HL-60 (cell line): ENCODE measurements at places on chromosomes 4 and X.

GRCh38 chr4:184979461-184980124 is 38.7 kb upstream of the HELT start:
- no peak for DNase-seq

DNA sequence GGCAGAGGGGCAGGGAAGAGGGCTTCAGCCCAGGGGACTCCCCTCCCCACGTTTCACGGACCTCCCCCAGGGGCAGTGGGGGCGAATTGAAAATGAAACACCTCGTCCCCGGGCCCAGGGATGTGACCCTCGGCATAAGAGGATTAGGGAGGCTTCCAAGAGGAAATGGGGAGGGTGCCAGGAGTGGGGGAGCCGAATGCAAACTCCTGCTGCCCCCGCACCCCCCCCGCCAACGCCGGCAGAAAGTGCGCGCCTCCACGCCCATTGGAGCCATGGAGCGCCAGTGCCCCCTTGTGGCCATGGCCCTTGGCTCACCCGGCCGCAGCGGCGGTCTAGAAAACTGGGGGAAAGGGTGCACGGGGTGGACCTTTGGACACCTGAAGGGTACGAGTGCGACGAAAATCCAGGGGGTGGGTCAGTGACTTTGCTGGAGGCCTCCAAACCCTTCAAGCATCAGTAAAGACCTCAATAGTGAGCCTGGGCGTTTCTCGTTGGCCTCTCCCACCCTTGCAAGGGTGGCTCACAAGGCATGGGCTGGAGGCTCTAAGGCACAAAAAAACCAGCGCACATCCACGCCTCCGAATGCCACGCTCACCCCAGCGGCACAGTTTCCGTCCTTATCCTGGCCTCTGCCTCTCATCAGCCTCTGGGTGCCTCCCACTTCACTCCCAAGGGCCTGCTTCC is 120.8 kb upstream of the PJA1 start:
- DNase-seq, result no peak

DNA sequence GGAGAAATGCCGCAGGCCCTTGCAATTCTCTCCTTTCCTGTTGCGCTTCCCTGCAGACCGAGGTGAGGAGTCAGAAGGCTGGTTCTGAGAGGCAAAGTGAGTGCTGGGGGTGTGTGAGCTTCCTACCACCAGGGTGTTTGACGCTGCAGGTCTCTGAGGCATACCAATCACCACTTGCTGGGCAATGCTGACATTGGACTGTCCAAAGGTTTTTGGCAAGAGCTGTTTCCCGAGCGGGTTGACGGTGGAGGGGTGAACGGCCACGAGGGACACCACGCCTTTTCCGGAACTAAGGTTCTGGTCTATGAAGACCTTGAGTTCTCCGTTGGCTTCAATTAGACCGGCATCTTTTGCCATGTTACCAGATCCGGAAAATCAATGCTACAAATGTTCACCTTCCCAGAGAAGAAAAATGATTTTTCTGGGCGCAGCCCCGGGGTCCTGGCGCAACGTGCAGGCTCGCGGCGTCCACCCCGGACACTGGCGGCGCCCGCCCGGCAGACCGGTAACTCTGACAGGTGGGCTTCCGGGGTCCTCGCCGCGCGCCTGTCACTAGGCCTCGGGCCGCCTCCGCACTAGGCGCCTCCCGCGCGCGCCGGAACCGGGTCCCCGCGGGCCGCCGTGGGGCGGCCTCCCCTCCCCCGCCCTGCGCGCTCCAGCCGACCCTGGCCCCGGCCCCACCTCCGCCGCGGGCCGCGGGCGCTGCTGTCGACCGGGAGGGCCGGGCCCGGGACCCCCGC is 44.9 kb upstream of the FAM47C start:
- no peak for DNase-seq

DNA sequence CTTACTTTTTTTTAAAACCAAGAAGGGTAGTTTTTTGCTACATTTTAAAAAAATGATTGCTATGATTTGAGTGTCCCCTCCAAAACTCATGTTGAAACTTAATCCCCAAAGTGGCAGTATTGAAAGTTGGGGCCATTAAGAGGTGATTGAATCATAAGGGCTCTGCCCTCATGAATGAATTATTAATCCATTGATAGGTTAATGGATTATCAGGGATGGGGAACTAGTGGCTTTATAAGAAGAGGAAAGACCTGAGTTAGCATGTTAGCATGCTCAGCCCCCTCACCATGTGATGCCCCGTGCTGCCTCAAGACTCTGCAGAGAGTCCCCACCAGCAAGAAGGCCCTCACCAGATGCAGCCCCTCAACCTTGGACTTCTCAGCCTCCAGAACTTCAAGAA is 31.0 kb downstream of the SMIM43 start:
- no peak for DNase-seq

DNA sequence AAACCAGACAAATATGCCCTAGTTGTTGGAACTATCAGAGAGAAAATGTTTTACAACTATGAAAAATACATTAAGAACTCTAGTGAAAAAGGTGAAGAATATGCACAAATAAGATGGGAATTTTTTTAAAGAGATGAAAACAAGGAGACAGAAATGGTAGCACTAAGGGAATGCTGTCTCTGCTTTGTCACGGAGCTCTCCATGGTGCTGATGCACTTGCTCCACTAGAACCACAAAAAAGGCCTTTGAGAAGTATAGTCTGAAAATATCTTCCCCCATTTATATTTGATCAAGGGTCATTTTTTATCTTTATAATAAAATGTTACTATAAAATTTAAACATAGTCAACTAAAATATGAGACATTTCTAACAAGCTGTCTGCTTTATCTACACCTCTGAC is 1655.5 kb upstream of the AGA start:
- no peak for DNase-seq

- DNase-seq, result no peak
Measured at GRCh38 chr4:79764120-79764519, 308.9 kb downstream of the ANTXR2 start.

GRCh38 chrX:119475389-119476101 is 7.3 kb downstream of the SLC25A5 start:
- no peak for DNase-seq

GRCh38 chrX:56726605-56727004 is 2.4 kb upstream of the NBDY start:
- peak; percentile 22 for DNase-seq

DNA sequence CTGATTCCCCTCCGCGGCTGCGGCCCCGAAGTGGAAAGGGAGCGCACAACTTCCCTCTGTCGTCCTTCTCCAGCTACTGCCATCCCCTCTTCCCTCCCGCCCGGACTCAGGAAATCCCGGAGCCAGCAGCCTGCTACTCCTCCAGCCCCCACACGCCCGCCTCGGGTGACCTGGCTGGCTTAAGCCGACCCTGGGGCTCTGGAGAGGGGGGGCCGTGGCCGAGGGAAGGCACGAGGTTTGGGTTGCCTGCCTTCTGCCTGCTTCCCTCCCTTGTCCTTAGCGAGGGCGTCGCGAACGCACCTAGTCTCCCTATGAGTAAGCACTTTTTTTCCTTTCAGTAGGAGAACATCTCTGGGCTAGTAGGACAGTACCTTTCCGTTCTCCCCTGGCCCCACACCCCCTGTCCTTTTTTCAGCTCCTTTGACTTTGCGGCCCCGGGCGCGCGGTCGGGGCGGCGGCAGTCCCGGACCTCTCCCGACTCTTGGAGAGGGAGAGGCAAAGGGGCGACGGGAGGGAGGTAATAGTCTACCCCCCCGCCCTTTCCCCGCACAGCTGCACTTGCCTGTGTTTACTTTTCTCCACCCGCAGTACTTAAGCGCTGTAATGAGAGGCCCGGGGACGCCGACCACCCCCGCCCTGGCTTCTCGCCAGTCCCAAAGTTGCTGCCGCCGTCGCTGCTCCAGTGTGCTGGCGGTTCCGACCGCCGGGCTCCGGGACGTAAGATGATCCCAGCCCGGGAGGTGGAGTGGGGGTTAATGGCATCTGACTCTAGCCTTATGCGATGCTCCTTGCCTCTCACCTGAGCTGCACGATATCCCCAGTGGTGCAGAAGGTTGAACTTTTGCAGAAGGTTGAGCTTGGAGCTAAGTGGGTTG is 868 bp downstream of the PLS3 start:
- DNase-seq, result no peak

DNA sequence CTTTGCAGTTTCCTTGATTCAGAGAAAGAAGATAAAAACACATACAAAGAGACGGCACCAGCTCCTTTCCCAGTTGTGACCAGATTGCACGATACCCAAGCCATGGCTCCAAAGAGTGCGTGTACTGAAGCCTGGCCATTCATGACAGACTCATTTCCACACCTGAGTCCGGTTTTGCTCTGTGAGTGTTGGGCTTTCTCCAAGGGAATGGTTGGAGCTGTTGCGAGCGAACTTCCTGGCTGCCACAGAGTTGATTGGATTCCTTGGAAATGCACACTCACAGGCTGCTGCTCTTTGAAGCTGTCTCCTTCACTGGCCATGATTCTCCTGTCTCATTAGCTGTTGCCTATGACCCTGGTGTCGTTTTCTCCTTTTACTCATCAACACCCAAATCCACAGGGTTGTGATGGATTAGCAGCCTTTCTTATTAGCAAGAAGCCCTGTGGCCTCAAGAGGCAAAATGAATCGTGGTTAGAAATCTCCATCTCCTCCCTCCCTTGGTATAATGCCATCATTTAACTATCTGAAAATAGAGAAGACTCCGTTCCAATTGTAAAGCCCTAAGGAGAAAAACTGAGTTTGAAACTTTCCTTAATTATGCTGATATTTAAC is 43.9 kb upstream of the BBS12 start:
- no peak for DNase-seq

- DNase-seq, result no peak
Measured at GRCh38 chr4:152021788-152022438, 261.1 kb upstream of the GATB start.

GRCh38 chrX:96432647-96433046 is 252.0 kb upstream of the DIAPH2 start:
- DNase-seq, result no peak

DNA sequence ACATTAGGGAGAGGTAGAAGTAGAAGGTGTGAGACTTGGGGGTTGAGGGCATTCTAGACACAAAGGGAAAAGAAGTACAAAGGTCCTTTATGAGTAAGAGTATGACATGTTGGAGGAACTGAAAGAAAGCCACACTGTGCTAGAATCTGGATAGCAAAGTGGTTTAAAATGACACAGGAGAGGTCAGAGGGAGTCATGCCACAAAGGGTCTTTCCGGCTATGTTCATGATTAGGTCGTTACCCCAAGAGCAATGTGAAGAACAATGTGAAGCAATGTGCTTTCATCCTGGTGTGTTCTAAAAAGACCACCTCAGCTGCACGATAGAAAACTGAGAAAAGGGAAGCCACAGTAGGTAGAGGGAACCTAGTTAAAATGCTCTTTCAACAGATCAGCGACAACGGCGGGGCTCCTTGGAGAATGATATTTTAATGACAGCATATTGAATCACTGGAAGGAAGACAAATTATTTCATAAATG is 29.2 kb downstream of the SMIM14 start:
- peak; percentile 15 for DNase-seq

GRCh38 chrX:14440106-14440505 is 89.2 kb upstream of the GLRA2 start:
- no peak for DNase-seq

GRCh38 chrX:118496763-118497079 is 1.1 kb downstream of the DOCK11 start:
- no peak for DNase-seq

GRCh38 chr4:176587920-176588319 is 204.8 kb downstream of the VEGFC start:
- peak; percentile 49 for DNase-seq

DNA sequence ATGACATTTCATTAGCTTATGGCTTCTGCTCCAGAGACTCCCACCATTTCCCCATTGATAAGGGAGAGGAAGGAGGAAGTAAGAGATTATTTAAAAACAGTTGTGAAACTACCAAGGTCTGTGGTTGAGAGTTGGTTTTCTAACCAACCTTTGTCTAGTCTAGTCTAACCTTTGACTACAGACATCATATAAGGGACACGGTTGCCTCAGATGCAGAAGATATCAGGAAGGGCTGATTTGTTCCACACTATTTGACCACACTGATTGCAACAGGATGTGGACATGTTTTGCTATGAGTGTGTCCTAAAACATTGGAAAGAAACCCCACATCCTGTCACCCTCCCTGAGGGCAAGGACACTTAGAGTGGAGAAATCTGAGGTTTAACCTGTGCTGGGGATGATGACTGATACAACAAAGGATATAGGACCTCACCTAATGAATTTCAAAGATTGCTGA is 53.0 kb downstream of the COQ2 start:
- peak; percentile 96 for DNase-seq

- no peak for DNase-seq
Measured at GRCh38 chrX:72393836-72394517, 88.3 kb upstream of the CITED1 start.
